ENCODE measurements at places on chromosomes 6 and 20. TPM values are rescaled to one million over a fixed set of nuclear protein-coding genes. Genes with fewer than 3 reads are reported as not detected.

TOX2 gene
- 17.7 TPM for total RNA-seq

FRMD1 gene
- not detected for total RNA-seq

SAMD5 gene
- 1.3 TPM for total RNA-seq

GID8 gene
- total RNA-seq = 21.7 TPM

COL11A2 gene
- total RNA-seq = under 0.01 TPM

CRIP3 gene
- total RNA-seq = 0.47 TPM

MLN gene
- not detected for total RNA-seq

SEL1L2 gene
- total RNA-seq = not detected

GSTA4 gene
- total RNA-seq = 45.8 TPM

C2 gene
- total RNA-seq = 9.6 TPM

CD24 gene
- 7.5 TPM for total RNA-seq

TTK gene
- 0.70 TPM for total RNA-seq

LY6G5B gene
- 1.2 TPM for total RNA-seq

ABHD16B gene
- total RNA-seq = not detected

SSR1 gene
- total RNA-seq = 68.9 TPM

F13A1 gene
- not detected for total RNA-seq

QRSL1 gene
- total RNA-seq = 8.7 TPM

FAM83C gene
- not detected for total RNA-seq

HLA-DMB gene
- not detected for total RNA-seq
